ENCODE measurements at places on chromosomes 11 and 22. TPM values are rescaled to one million over a fixed set of nuclear protein-coding genes. Genes with fewer than 3 reads are reported as not detected.

Gene CDHR5
- 46.0 TPM for polyA plus RNA-seq

DNA sequence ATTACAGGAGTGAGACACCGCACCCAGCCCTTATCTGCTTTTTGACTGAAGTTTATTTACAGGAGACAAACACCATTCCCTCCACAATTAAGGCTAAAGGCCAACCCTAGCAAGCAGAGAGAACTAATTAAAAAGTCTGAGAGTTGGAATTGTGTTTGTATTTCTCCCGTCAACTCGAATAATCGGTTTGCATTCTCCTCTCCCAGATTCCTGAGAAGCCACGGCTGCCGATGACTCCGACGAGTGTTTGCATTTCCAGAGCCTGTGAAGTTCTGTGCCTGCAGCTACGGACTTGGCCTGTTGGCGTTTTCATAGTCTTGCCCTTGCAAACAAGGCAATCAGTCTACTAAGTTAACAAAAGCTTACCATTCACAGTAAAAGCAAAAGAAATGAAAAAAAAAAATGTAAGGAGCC is 73.2 kb upstream of the NUP50 start:
- no peak for DNase-seq

DNA sequence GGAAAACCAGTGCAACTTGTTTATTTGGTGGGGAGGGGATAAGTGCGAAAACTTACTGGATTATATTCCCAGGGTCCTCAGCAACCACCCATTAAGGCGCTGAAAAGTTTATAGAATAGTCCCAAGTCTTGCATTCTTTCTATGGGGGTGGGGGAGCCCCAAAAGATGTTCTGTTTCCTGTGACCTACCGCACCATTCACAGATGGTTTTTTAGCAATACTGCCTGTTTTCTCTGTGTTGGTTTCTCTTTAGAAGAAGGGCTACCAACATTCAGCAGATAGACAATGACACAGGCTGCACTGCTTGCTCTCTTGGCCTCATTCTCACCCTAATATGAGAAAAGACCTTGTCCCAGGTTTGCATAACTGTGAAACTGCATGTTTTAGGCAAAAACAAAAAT is 86.5 kb downstream of the FAM76B start:
- DNase-seq = no peak

DNA sequence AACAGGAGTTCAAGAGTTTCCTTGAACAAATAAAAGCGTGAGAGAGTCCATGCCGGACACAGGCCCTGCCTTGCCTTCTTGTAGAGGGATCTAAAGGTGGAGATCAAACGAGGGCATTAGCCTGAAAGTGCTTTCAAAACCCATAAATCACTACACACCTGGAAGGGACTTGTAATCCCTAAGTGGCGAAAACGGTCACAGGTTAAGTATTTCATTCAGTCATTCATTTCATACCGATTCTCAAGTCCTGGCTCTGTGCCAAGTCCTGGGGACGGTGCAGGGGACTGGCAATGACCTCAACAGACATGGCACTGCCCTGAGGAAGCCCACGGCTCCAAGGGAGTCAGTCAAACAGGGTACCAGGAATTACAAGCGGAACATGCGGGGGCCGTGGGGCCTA is 26.6 kb downstream of the ELFN2 start:
- DNase-seq = no peak

- DNase-seq = no peak
These were observed 28.9 kb downstream of the CELSR1 start for GRCh38 chr22:46508491-46508999.

All from left kidney (tissue), 8 donors.